ENCODE measurements at places on chromosomes 1 and 21. TPM values are rescaled to one million over a fixed set of nuclear protein-coding genes. Genes with fewer than 3 reads are reported as not detected.

The WNT9A gene
- 0.08 TPM for total RNA-seq

The TFF1 gene
- not detected for total RNA-seq

The GCSAML gene
- not detected for total RNA-seq

The DEGS1 gene
- 91.3 TPM for total RNA-seq

The SZT2 gene
- total RNA-seq = 9.9 TPM

The SPATA21 gene
- total RNA-seq = not detected

The JAM2 gene
- not detected for total RNA-seq

The KIF14 gene
- 17.7 TPM for total RNA-seq

The MNDA gene
- total RNA-seq = not detected

The HES3 gene
- not detected for total RNA-seq

All from hair follicular keratinocyte (primary cell).